ENCODE measurements at places on chromosomes 5 and 9. TPM values are rescaled to one million over a fixed set of nuclear protein-coding genes. Genes with fewer than 3 reads are reported as not detected.

TAF11L9 gene
- not detected for total RNA-seq

KCNT1 gene
- 3.0 TPM for total RNA-seq

MLANA gene
- total RNA-seq: not detected

DNA sequence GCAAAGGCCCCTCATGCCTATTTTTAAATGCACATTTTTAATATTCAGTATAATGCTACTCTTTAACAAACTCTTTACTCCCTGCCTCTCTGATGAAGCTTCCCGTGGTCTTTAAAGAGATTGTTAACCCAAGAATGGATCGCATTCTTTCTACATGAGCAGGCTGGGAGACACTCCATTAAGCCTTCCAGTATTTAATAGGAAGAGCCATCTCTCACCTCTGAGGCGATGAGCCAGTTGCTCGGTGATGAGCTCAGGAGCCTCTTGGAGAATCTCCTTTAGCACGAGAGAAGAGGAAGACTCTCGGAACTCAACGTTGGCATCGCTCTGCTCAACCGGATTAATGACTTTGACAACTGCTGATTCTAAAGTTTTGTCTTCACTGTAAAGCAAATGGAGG lies 59.6 kb downstream of the PRUNE2 start:
- no peaks in the 10 kb centered on the region for H3K36me3 ChIP-seq
- H3K4me1 ChIP-seq: no peaks in the 10 kb centered on the region
- no peaks in the 10 kb centered on the region for H3K27me3 ChIP-seq

DNA sequence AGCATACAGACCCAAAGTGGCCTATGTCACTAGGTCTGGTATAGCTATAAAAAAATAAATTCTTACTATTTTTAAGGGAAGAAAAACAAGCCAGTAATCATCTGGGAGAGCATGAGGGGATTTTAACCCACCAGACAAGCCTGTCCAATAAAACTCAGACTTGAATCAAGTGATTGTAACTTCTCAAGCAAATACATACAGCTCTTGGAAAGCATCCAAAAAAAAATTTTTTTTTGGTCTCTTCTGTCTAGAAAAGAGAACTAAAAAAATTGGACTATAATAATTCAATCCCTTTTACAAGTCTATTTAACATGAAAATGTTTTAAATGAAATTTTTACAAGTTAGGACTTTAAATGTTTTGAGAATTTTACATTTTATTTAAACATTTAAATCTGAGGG lies 61.7 kb downstream of the FBXL17 start:
- no peak overlapping the region for H3K4me3 ChIP-seq
- DNase-seq: no peak
- no peaks in the 10 kb centered on the region for H3K27me3 ChIP-seq
- no peaks in the 10 kb centered on the region for H3K36me3 ChIP-seq
- H3K27ac ChIP-seq: no peak overlapping the region

DNA sequence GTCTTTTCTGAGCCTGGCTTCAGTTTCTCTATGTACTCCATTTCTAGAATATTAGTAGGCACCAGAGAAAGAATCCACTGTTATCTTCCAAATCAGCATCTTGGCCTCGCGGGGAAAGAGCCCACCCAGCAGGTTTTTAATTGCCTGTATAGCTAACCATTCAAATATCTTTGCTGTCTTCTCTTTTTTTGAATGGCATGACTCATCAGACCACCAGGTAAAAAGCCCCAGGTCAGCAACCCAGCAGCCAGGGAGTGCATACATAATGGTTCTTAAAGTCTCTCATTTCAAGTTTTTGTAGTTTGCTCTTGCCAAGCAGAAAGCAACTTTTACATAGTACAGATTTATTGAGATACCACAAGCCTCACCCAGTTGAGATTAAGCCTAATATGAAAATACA lies 50.7 kb downstream of the TMEM167A start:
- H3K27me3 ChIP-seq: no peaks in the 10 kb centered on the region
- H3K36me3 ChIP-seq: no peaks in the 10 kb centered on the region
- H3K4me1 ChIP-seq: no peaks in the 10 kb centered on the region
- no peak overlapping the region for H3K27ac ChIP-seq
- H3K4me3 ChIP-seq: no peak overlapping the region
- no peak for DNase-seq

GRCh38 chr9:96061293-96061987 lies 185.9 kb downstream of the ERCC6L2 start:
- no peak overlapping the region for H3K4me3 ChIP-seq
- no peaks in the 10 kb centered on the region for H3K27me3 ChIP-seq
- peak; percentile 38 for DNase-seq
- no peaks in the 10 kb centered on the region for H3K36me3 ChIP-seq

DNA sequence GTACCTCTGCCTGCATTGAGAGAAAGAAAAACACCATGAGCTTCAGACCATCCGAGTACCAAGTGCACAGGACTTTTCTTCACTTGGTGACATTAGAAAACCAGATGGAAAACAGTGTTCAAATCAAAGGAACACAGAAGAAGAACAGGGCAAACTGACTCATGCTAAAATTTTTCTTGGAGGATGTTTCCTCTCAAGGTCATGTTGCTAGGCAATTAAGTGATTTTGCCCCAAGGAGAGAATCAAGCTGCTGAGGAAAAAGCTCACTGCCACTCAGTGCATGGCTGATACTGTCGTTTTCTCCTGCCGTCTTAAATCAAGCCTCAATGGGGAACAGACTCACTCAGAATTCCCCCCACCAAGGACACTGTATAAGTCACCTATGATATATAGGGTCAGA lies 57.9 kb upstream of the SIMC1 start:
- no peak for DNase-seq
- peaks cover 3% of the 10 kb centered on the region for H3K27me3 ChIP-seq
- H3K36me3 ChIP-seq: no peaks in the 10 kb centered on the region

- H3K4me1 ChIP-seq: no peaks in the 10 kb centered on the region
- no peak overlapping the region for H3K4me3 ChIP-seq
- H3K27ac ChIP-seq: no peak overlapping the region
- H3K36me3 ChIP-seq: no peaks in the 10 kb centered on the region
- DNase-seq: no peak
Observed at GRCh38 chr5:53631251-53631650, 70.8 kb downstream of the NDUFS4 start.

GRCh38 chr9:20524776-20525175 lies 97.5 kb downstream of the MLLT3 start:
- no peak overlapping the region for H3K27ac ChIP-seq
- H3K4me1 ChIP-seq: no peaks in the 10 kb centered on the region
- no peaks in the 10 kb centered on the region for H3K36me3 ChIP-seq
- DNase-seq: no peak
- H3K4me3 ChIP-seq: no peak overlapping the region

GRCh38 chr5:135269931-135270421 lies 129.1 kb downstream of the MACROH2A1 start:
- no peak overlapping the region for H3K4me3 ChIP-seq
- no peaks in the 10 kb centered on the region for H3K4me1 ChIP-seq
- no peaks in the 10 kb centered on the region for H3K36me3 ChIP-seq
- DNase-seq: no peak
- H3K27me3 ChIP-seq: no peaks in the 10 kb centered on the region

DNA sequence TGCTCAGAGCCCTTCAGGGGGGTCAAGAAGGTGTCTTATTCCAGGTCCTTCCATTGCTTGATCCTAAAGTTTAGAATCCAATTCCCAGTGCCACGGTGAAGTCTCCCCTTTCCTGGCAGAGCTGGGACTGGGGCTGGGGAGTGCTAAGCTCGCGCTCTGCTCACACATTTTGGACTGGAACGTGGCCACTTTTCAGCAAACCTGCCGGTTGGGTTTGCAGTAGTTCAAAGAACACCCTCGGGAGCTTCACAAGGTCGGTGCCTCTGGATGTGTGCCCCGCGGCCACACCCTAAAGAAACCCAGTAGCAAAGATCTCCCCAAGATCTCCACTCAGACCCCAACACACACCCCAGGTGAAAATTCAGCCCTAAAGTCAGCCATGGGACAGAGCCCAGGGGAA lies at the start of gene C9orf152:
TSS of gene C9orf152 (minus strand) at position 129 of the 400 bp plus-strand sequence. CDS start 580 bp downstream, outside the sequence.
- H3K27ac ChIP-seq: peak within 1 kb of the TSS; percentile 92
- peak within 1 kb of the TSS; percentile 40 for H3K4me3 ChIP-seq
- peaks cover 4% of the 10 kb centered on the region for H3K4me1 ChIP-seq
- DNase-seq: peak; percentile 74
- H3K36me3 ChIP-seq: no peaks in the 10 kb centered on the region

DNA sequence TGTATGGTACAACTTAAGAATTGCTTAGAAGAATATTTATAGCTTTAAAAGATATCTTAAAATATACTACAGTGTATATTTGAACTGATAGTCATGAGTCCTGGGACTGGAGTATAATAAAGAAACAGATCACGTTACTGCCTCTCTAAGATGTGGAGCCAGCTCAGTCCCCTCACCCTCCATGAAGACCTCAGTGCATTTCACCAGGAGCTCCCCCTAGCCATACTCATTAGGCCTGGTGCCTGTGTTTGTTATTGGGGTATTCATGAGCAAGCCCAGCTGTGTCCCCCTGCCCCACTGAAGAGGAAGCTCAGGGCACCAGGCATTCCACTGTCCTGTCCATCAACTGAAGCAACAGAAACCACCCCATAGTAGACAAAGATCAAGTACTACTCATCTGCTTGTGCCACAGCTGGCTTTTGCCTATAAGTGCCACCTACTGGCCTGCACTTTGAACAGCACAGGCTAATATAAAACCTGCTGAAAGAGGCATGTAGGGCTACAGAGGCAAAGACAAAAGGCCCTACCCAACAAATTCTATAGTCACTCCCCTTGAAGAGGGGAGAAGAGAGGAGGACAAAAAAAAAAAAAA lies 850.2 kb upstream of the NUDT12 start:
- no peak overlapping the region for H3K27ac ChIP-seq
- H3K4me3 ChIP-seq: no peak overlapping the region
- H3K36me3 ChIP-seq: no peaks in the 10 kb centered on the region
- H3K4me1 ChIP-seq: no peaks in the 10 kb centered on the region

DNA sequence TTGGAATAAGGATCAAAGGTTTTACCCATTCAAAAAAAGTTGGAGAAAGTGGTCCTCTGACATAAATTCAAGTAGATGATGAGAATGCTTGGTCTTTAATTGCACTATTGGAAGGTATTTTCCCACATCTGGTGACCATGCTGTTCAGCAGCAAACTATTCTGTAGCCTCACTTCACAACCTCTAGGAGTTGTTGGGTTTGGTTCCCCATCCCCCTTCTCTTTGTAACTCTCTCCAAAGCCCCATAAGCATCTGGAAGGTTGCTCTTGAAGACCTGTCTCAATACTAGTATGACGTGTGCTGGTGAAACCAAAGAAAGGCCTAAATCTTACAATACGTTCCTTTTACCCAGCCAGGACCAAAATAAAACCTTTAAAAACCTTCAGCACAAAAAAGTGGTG lies 8.5 kb downstream of the RGMB start:
- no peak overlapping the region for H3K27ac ChIP-seq

GRCh38 chr5:138018849-138019248 lies 14.0 kb downstream of the FAM13B start:
- no peaks in the 10 kb centered on the region for H3K36me3 ChIP-seq
- peaks cover 3% of the 10 kb centered on the region for H3K4me1 ChIP-seq
- H3K27me3 ChIP-seq: no peaks in the 10 kb centered on the region
